ENCODE measurements at places on chromosomes 2 and 18. TPM values are rescaled to one million over a fixed set of nuclear protein-coding genes. Genes with fewer than 3 reads are reported as not detected.

Gene FMNL2
- total RNA-seq: 24.8 TPM

Gene CYS1
- 8.9 TPM for total RNA-seq

Gene RFTN2
- 8.4 TPM for total RNA-seq

Gene SERPINB3
- not detected for total RNA-seq

Gene SPP2
- not detected for total RNA-seq

Gene MBD1
- 74.5 TPM for total RNA-seq

Gene IL1RL1
- 10.7 TPM for total RNA-seq

Gene SERPINB4
- total RNA-seq: not detected

Gene SLC4A5
- total RNA-seq: 12.2 TPM

Measured in sigmoid colon (tissue), 7 donors.